COLO829 (cell line): ENCODE measurements at places on chromosomes 5 and 9.

GRCh38 chr5:25500635-25501034 is 855.9 kb upstream of the CDH10 start:
- DNase-seq = no peak

DNA sequence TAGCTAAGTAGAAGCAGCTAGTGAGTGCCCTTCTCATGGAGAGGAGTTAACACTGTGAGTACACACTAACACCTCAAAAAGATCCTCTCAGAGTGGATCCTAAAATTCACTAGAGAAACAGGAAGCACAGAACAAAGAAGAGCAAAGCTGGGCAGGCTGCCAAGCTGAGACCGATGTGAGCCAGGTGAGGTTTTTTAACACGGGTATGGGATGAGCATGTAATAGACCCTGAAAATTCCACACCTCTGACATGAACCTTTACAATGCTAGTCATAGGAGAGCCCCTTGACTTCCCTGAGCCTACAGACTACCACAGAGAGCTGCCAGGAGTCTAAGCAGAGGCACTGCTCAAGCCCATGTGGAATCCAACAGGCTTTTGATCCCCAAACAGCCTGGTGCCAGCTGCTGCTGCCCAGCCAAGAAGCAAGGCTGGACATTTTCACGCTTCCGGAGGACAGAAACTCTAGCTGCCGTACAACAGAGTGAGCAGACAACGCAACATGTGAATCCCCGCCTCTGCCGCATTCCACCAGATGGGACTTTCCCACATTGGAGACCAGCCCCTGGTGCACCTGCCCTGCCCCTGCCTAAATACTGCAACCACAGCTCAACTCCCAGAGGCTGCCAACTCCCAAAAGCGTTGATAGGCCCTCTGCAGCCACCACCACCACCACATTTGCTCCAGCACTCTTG is 280.8 kb downstream of the CDH10 start:
- DNase-seq = no peak

DNA sequence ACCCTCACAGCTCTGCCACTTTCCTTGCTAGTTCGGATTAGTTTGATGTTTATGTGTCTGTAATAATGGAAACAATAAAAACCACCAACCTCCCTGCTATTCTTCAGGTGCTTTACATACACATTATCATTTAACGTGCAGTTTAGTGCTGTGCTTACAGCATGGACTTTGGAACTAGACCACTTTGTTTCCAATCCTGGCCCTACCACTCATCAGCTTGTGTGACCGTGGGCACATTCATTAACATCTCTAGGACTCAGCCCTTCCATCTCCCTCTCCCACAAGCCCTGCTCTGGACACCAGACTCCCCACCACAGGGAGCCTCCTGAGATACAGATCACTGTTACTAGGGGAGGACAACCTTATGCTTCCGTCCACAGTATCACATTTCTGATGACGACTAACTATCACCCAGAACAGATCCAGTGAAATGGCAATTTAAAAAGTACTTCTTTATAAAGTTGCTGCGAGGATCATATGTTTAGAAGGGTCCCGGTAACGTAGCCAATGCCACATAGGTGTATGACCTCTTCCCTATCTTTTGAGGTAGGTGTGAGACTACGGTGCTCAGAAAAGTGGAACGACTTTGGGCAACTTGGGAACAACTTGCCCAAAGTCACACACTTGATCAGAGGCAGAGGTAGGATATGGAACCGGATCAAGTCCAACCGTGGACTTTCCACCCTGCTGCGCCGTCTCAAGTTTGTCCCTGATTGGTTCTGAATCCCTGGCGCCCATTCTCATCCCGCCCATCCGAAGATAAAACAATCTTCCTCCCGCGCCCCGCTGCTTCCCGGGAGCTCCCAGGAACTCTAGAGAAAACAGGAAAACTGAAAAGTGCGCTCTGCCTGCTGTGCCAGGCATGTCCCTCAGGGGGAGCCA is 132.4 kb upstream of the NIPBL start:
- peak; percentile 47 for DNase-seq

DNA sequence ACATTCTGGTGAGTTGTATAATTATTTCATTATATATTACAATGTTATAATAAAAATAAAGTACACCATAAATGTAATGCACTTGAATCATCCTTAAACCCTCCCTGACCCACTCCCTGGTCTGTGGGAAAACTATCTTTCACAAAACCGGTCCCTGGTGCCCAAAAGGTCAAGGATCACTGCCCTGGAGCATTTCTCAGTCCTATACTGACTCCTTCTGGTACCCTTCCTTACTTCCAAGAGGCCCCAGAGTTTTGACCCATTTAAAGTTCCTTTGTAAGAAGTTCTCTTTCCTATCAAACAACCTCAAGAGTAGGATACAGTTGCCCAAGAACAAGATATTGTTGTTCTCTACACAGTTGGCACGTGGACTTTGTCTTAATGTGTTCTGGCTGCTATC is 88.9 kb upstream of the TRPM3 start:
- no peak for DNase-seq

DNA sequence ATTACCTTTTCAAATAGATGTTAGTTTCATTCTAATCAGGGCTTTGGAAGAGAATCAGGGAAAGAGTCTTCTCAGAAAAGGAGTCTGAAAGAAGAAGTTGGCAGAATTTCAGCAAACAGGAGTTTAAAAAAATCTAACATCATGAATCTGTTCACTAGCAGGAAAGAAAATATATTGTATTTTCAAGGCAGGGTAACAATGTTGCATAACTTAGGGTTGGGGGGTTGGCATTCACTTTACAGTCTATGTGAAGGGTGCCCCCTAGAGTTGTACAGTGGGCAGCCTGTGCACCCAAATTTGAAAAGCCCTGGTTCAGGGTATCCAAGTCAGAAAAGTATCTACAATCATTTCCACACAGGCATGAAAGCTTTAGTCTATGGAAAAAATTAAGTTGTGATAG is 348.4 kb upstream of the SLC30A5 start:
- no peak for DNase-seq

DNA sequence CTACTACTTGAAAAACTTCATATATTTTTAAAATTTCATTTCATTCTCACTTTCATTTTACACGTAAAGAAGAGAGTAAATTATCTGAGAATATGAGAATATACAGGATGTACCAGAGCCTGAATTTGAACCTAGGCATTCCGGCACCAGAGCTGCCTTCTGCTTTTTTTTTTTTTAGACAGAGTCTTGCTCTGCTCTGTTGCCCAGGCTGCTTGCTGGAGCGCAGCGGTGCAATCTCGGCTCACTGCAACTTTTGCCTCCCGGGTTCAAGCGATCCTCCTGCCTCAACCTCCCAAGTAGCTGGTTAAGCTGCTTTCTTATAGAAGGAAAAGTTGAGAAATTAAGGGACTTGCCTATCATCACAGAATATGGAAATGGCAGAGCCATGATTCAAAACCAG is 540.1 kb downstream of the EBF1 start:
- no peak for DNase-seq

GRCh38 chr5:123367739-123368138 is 55.5 kb downstream of the CEP120 start:
- no peak for DNase-seq

GRCh38 chr9:137244486-137245449 is 3.7 kb downstream of the TUBB4B start:
- DNase-seq = no peak

DNA sequence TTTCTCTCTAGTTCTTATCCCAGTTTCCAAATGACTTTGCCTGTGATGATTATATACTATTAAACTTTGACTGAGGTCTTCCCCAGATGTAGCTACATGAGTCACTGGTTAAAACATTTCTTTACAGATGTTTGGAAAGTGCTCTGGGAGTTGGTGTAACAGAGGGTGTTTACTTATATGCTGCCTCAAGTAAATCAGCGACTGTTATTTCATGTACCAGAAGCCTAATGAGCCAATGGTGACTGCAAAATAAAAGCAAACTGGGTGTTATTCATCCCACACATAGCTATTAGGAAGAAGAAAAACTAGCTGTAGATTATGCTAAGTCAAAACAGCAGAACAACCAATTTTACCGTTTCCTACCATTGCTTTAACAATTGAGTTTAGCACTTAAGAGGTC is 929.7 kb upstream of the SEMA6A start:
- DNase-seq = no peak

- DNase-seq = peak; percentile 13
These were observed 91.1 kb upstream of the DMRT1 start for GRCh38 chr9:750249-750967.

DNA sequence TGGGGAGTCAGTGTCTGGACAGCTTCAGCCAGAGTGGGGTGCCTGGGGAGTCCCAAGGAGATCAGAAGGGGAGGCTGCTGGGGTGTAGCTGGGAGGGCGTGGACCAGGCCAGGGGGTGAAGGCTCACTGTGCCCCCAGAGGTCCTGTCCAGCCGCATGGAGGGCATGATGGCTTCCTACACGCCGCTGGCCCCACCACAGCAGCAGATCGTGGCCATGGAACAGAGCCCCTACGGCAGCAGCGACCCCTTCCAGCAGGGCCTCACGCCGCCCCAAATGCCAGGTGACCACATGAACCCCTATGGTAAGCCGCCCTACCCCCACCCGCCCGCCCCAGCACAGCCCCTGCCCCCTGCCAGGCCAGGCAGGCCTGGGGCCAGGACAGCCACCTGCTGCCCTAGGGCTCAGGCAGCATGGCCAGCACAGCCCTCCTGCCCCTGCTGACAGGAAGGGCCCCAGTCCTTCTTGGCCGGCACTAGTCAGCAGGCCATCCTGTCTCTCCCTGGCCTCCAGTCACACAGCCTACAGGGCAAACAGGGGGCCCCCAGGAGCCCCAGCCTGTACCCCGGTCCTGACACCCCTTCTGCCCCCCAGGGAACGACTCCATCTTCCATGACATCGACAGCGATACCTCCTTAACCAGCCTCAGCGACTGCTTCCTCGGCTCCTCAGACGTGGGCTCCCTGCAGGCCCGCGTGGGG is 82.1 kb downstream of the LMX1B start:
- no peak for DNase-seq

- no peak for DNase-seq
These were observed 368.7 kb downstream of the MLLT3 start for GRCh38 chr9:20253635-20254034.

DNA sequence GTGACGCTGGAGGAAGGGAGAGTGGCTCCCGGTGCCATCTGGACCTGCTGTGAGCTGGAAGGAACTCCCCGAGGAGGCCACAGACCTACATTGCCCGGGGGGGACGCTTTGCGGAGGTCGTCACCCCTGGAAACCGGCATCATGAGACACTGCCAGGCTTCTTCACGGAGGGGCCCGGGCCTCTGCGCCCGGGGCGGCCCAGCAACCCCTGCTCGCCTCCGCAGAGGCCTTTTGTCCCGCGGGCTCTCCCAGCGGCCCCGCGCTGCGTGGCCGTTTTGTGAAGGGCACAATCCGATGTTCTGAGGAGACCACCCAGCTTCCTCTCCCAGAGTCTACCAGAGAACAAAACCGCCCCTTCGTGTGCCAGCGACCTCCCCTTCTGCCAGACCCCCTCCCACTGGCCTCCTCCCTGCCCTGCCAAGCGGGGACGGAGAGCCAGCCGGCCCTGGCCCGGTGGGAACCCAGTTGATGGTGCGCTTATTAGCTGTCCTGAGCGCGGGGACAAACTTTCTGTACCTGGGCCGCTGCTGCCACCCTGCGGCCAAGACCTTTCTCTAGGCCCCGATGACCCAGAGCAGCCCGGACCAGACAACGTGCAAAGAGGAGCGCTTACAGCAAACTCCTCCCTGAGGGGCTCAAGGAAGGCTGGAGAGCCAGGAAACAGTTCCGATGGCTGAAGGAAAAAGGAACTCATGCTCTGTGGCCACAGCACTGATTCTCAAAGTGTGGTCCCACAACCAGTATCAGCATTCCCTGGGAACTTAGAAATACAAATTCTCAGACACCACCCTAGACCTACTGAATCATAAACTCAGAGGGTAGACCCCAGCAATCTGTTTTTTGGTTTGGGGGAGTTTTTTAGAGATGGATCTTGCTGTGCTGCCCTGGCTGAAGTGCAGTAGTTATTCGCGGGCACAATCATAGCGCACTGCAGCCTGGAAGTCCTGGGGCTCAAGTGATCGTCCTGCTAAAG is 86.7 kb downstream of the SLC1A3 start:
- peak; percentile 32 for DNase-seq

GRCh38 chr9:98922721-98923435 is 20.8 kb upstream of the COL15A1 start:
- peak; percentile 81 for DNase-seq

DNA sequence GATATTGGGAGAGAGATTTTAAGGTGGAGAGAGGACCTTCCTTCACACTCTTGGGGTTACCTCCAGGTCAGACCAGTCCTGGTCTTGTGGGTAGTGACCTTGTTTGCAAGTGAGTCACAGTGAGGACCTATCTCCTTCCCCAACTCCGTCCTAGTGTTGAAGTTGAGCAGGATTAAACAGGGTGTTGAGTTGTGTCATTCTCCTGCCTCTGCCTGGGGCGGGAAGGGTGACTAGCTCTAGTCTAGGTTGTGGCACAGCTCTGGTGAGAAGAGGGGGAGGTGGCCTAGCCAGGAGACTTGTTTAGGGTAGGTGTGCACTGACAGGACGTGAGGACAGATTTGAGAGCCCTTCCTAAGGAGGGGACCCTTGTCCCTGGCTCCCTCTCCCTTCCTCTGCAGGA is 119.6 kb upstream of the PITX1 start:
- DNase-seq = no peak

DNA sequence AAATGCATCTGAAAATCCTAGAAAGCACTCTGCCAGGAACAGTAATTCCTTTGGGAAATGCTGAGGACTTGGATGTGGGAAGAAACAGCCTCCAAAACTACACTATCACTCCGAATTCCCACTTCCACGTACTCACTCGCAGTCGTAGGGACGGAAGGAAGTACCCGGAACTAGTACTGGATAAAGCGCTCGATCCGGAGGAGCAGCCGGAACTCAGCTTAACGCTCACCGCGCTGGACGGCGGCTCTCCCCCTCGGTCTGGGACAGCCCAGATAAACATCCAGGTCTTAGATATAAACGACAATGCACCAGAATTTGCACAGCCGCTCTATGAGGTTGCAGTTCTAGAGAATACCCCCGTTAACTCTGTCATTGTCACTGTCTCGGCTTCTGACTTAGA is 786 bp downstream of the PCDHB3 start:
- DNase-seq = no peak

- no peak for DNase-seq
These were observed 47.6 kb downstream of the PRRC2B start for GRCh38 chr9:131441441-131441840.

- no peak for DNase-seq
These were observed 44.3 kb upstream of the MAMDC2 start for GRCh38 chr9:69999315-69999714.

DNA sequence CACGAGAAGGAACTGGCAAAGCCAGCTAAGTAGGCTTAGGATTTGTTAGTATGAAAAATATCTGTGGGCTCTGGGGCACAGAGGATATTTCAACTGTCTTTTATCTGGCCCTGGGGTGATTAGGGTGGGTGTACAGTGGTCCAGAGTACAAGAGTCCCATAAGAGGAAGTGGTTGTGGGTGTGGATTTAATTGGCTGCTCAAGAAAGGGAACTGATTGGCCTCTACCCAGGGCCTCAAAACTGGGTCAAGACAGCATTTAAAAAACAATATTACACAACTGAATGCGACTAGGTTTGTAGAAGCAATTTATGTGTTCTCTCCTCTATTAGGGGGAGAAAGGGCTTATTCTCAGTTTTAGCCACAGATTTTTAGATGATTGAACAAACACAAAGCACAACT is 1353.4 kb upstream of the WWC1 start:
- no peak for DNase-seq

GRCh38 chr9:81389569-81389993 is 299.8 kb downstream of the TLE1 start:
- DNase-seq = peak; percentile 73
